ENCODE measurements at places on chromosomes 12 and 14. TPM values are rescaled to one million over a fixed set of nuclear protein-coding genes. Genes with fewer than 3 reads are reported as not detected.

The MSI1 gene
- 2.6 TPM for total RNA-seq

The UBR7 gene
- 17.8 TPM for total RNA-seq

The VWF gene
- total RNA-seq, result 97.3 TPM

The RBP5 gene
- 7.1 TPM for total RNA-seq

The AICDA gene
- 2.2 TPM for total RNA-seq

The DNAL1 gene
- total RNA-seq, result 14.3 TPM

The SLC15A4 gene
- total RNA-seq, result 28.6 TPM

The C12orf56 gene
- 0.52 TPM for total RNA-seq

The WNT1 gene
- 0.29 TPM for total RNA-seq

The MIPOL1 gene
- total RNA-seq, result 12.3 TPM

The ANKRD33 gene
- not detected for total RNA-seq

The EPYC gene
- total RNA-seq, result not detected

The ACSM4 gene
- total RNA-seq, result not detected

The KCNMB4 gene
- total RNA-seq, result 3.1 TPM

- no peak for DNase-seq
Observed at GRCh38 chr12:69046920-69047319, 113.9 kb upstream of the CPM start.

GRCh38 chr12:122021822-122022392, at the start of gene BCL7A:
Gene BCL7A, plus strand, starts transcription at chr12:122021884. Its CDS starts 208 bp downstream, at chr12:122022092.
- DNase-seq, result peak; percentile 79

GRCh38 chr14:101721111-101721510, 40.4 kb upstream of the PPP2R5C start:
- DNase-seq, result no peak

DNA sequence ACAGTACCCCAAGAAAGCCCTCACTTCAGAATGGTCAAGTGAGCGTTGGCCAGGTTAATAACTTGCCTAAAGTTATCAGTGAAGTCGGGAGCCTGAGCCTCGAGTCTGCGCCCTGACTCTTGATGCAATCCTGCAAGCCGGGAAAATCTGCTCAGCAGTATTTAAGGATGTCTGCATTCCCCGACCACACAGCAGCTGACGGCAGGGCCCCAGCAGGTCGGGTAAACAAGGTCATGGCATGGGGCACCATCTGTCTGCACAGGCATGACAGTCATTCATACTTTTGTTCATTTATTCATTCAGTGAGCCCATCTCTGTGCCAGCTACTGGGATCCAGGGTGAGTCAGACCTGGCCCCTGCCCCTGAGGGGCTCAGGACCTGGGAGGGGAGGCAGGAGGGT, 11.1 kb downstream of the ABCB9 start:
- DNase-seq, result no peak

DNA sequence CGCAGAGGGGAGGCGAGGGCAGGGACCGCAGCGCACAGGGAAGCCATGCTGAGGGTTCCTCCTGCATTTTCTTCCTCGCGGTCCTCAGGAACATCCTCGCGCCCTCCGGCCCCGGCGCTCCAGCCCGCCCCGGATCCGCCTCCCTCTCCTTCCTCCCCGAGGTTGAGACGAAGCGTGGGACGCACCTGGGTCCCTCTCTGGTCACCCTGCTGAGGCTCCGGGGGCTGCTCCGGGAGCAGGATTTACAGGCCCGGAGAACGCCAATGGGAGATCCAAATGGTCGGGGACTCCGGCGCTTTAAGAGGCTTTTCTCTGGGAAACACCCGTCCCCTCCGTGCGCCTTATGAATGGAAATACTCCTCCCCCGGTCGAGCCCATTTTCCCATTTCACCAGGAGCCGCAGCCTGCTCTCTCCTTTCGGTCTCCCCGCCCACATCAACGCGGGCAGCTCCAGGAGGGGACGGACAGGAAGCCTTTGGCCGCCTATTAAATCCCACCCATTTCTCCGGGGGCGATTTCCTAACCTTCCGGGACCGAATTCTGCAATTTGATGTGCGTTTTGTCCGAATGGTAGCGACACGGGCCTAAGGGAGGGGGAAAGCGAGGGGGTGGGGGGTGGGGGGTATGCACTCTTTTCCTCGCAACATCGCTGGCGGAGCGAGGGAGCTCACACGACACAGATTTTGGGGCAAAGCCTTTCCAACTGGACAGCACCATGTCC, at the start of gene UNC79:
Gene UNC79 (plus strand): TSS at position 625 of the 721 bp plus-strand sequence. CDS start 91 bp downstream, at position 716.
- DNase-seq, result no peak

DNA sequence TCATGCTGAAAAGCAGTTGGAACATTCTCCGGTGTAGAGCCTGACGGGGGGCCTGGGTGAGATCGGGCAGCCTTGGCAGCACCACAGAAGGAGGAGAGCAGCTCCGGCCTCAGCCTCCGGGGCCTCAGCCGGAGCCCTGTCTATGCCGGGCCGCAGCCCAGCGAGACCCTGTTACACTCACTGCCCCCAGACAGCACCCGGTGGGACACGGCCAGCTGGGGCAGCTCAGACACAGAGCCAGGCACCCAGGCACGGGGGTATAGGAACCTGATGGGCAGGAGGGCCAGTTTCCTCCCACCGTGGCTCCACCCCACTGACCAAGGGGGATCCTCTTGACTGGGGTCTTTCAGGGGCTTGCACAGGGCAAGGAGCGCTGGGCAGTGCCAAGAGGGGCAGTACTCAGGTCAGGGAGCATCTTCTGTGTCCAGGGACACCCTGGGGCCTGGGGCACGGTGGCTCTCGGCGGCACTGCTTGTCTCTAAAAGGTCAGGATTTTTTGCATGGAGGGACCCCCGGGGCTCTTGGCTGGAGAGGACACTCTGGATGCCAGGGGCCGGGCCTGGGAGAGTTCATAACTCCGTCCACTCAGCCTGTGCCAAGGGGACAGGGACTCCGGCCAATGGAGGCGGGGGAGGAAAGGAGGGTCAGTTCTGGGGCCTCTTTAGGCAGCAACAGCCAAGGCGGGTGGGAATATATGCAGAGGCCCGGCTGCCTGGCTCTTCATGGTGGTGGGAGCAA, 9.4 kb downstream of the INF2 start:
- no peak for DNase-seq

DNA sequence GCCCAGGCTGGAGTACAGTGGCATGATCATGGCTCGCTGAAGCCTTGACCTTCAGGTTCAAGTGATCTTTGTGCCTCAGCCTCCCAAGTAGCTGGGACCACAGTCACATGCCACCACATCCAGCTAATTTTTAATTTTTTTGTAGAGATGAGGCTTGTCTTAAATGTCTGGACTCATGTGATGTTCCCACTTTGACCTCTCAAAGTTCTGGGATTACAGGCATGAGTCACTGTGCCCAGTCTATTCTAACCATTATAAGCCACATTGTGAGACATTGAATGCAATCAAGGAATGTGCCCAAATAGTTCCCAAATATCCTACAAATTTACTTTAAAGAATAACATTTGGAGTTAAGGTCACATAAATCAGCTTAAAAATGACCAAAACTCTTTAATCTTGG, 130.7 kb upstream of the ARID2 start:
- DNase-seq, result no peak

GRCh38 chr14:62064751-62065323, 302.6 kb downstream of the SNAPC1 start:
- DNase-seq, result no peak

DNA sequence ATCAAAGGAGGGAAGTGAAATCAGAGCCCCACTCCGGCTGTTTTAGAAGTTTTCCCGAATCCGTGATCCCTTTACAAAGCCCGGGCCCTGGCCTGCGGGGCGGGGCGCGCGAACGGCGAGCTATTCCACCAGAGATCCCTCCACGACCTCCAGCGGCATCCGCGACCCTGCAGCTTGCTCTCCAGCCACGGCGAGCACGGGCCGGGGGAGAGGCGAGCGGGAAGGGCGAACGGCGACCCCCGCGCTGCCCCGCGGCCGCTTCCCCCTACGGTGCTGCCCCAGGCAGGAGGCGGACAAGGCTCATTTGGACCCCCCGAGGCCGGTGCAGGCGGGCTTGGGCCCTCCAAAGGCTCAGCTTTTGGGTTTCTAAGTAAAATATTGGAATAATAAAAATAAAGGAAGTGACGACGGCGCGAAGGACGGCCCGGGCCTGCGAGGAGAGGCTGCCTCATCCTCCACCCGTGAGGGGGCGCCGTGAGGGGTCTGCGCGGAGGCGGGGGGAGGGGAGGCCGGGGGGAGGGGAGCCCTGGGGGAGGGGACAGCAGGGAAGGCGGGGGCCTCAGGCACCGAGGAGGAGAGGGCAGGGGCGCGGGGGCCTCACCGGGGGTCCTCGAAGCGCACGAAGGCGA, 613 bp downstream of the SRSF9 start:
- DNase-seq, result peak; percentile 15

DNA sequence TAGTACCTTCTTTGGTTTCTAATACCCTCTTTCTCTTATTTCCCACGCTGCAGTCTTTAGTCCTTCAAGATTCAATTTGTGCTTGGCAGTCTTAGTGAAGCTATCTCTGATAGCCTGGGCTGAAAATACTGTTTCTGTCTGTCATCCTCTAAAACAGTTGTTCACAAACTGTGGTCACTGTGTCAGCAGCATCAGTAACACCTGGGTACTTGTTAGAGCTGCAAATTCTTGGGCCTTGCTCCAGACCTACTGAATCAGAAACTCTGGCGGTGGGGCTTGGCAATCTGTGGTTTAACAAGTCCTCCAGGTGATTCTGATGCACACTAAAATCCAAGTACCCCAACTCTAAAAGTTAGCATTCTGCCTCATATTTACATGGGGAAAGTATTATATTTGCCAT, 217.5 kb upstream of the SEL1L start:
- no peak for DNase-seq

DNA sequence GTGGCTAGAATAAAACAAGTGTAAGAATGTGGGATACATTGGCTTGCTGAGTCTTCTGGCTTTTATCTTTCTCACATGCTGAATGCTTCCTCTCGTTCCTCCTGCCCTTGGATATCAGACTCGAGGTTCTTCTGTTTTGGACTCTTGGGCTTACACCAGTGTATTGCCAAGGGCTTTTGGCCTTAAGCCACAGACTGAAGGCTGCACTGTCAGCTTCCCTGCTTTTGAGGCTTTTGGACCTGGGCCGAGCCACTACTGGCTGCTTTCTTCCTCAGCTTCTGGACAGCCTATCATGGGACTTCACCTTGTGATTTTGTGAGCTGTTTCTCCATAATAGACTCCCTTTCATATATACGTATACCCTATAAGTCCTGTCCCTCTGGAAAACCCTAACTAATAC, 300.9 kb upstream of the STXBP6 start:
- DNase-seq, result no peak

DNA sequence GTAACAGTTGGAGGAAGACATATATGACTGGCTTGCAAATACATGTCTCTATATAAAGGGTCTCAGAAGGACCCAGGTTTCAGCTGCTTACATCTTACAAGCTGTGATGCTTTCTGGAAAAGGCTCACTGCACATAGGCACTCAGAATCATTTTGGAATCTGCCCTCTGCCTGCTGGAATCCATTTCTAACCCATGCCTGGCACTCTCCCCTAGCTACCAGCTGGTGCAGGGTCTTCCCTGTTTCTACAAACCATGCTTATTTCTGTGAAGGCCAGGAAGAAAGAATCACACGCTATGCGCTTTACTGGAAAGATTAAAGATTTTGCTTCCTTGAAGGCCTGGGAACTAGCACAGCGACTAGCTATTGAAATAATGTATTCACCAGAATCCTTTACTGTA, 151.3 kb downstream of the DICER1 start:
- DNase-seq, result no peak

DNA sequence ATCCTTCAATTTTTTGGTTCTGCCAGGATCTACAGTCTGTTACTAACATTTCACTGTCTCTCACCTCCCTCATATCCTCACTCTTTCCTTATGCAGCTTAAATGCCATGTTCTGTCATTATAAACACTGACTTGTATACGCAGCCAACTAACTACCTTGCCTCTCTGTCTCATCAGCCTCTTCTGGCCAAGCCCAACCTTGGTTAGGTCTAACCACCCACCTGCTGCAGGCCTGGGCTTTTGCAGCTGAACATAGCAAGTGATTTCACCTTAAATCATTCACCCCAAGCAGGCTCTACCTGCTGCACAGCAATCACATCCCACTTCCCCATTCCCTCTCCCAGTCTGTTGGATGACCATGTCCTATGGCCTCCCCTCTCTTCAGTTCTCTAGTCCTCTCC, 91.5 kb downstream of the GTF2A1 start:
- DNase-seq, result no peak

DNA sequence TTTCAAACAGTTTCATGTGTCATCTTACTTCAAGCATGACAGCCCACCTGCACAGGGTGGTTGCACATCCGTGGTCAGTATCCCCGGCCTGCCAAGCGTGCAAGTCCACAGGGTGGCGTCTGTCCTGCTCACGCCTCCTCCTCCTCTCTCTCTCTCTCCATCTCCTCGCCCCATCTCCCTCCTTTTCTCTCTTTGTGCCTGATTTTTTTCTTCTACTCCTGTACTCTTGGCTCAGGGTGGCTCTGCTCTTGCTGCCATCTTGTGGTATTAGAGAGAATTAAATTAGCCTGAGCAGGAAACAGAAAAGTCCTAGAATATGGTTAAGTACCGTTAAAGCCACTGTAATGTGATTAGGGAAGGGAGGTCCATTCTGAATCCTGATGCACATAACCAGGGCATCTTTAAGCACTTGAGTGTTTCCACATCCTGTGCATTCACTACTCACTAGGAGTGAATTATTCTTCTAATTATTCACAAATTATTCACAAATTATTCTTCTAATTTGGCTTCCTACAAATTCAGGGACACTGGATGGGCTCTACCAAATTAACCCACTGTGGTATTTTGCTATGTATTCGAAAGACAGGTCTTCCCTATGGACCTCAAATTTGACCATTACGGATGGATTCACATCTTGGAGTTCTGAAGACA, 25.5 kb upstream of the DTX1 start:
- peak; percentile 17 for DNase-seq

DNA sequence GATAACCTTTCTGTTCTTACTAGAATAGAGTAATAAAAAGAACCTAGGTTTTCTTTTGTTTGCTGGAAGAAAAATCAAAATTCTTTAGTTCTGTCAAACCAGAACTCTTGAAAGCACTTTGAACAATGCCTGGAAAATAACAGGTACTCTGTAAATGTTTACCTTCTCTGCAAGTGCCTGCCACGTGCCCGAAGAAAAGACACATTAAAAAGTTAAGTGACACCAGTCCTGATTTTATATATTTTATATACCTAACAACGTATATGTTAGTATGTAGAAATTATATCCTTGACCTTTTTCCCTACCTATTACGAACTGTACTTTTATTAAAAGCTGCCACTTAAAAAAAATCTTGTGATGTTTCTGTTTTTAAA, 976 bp downstream of the THAP2 start:
- no peak for DNase-seq

DNA sequence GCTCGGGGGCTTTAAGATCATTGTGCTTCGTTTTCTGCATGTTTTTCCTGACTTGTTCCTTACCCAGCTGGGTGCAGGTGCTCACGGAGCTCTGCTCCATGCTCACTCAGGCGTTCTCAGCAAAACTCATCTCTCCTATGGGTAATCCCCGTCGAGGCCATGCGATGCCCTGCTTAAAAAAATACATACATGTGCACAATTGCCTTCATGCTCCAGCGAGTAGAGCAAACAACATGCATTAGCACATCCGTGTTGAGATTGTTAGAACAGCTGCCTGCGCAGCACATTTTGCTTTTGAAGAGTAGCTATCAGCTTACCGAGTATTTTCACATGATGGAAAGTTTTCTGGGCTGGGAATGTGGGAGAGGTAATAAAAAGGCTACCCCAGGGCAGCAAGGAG, 16.2 kb downstream of the AACS start:
- DNase-seq, result no peak

Data from mucosa of gallbladder (tissue), 1 donor.